Stimulated activated memory B cell treated with anti-CD40 and anti-IgM and Interleukin-4, amounts not matched to agents 10 μg/mL and 1 μg/mL and 100 μg/mL, for 72 hours (primary cell): ENCODE measurements at places on chromosomes 12 and 14.

- no peak for ATAC-seq
Observed at GRCh38 chr12:121873216-121873569, 14.5 kb upstream of the HPD start.

DNA sequence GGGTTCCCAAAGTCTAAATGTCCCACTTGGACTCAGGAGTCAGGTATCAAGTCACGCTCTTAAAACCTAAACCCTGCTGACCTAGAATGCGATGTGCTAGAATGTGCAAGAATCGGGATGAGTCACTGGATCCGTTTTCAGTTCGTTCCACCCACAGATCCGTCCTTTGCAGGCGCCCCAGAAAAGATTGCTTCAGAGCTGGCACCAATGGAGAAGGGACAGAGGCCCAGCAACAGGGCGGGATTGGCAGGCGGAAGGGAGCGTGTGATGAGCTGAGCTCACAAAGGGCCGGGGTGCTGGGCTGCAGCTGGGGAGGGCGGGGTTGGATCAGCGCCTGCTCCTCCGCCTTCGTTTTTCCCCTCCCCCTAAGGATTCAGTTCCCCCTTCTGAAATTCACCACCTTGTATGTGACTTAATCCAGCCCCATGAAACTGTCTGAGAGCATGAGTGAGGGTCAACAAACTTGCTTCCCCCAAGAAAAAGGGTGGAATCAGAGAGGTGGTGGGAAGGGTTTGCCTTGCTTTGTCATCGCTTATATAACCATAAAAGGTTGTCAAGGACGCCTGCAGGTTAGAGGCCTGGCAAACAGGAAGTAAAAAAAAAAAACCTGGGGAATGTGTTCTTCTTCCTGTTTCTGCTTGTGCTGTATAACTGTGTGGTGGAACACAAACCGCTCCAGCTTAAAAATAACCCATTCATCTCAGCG, 2.8 kb upstream of the UBC start:
- peak; percentile 80 for ATAC-seq

DNA sequence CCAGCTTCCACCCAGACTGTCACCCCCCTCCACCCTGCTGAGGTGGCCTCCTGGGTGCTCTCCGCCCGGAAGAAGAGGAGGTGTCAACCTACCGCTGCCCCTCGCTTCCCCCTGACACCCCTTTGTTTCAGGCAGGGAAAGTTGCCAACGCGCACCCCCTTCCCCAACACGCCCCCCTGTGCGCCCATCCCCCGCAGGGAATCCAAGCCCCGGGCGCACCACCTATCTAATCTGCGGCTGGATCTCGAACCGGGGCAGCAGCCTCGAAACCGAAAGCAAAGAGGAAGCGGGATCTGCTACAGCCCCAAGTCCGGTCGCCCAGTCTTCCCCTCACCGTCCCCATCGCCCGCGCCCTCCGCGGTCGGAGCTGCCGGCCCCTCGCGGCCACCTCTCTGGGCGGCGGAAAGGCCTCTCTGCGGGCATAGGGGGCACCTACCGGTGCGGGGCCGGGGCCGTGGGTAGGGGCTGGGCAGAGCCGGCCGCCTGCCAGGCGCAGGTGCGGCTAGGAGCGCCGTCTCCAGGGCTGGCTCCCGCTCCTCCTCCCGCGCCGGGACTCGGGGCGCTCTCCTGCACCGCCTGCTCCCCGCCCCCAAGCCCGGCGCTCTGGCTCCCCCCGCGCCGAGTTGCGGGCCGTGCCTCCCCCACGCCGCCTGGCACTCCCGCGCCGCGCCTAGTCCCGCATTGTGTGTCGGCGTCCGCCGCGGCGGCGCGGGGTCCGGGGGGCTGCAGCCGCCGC, 18.3 kb upstream of the PLEKHH1 start:
- peak; percentile 67 for ATAC-seq

- ATAC-seq, result no peak
Observed at GRCh38 chr14:60964904-60965303, 16.0 kb downstream of the TRMT5 start.

GRCh38 chr14:65639216-65639615, 226.7 kb downstream of the FUT8 start:
- no peak for ATAC-seq

DNA sequence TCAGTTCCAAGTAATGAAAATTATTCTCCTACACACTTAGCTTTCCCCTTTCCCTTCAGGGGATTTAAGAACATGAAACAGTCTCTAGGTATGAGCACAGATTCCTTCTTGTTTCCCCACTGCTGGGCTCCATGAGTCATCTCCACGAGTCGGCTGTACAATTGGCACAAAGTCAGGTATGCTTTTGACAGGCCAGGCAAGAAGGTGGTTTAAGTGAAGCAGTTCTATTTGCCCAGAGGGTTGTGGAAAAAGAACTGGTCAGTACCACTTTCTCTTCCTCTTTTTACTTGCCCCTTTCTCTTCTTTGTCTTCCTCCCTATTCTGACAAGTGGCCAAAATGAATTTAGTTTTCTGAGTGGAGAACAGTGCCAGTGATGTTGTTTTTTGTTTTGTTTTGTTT, 16.3 kb downstream of the DYNC1H1 start:
- peak; percentile 99 for ATAC-seq

- ATAC-seq, result no peak
Observed at GRCh38 chr12:107735763-107736162, 25.2 kb downstream of the PRDM4 start.

GRCh38 chr12:84605983-84606382, 306.6 kb downstream of the SLC6A15 start:
- no peak for ATAC-seq

- ATAC-seq, result no peak
Observed at GRCh38 chr14:58091883-58092630, 60.0 kb downstream of the ARMH4 start.

DNA sequence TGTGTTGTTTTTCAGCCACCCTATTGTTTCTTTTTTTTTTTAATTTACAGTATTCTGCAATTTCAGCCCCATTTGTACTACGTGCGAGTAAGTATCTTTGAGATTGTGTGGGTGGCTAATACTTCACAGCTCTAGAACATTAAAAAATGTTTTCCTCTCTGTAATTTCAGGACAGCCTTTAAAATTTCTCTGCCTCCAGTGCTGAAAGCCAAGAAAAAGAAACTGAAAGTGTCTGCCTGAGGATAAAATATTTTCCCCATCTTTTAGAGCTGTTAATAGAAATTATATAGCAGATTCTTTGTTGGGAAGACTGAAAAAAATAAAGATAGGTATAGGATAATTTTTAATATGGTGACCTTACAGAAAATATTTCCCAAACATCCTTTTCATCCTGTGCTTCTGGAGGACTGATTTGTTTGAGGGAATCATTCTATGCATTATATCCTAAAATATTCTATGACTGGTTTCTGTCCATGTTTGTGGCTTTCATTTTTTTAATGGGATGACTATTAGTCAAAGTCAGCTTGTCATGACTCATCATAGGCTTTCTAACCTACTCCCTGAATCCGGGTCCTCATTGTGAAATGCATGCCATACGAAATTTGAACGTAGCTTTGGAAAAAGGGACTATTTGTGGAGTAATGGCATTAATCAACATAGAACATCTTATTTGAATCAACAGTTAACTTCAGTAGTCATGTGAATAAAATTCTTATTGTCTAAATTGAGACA, 10.8 kb upstream of the TCTN2 start:
- ATAC-seq, result no peak

DNA sequence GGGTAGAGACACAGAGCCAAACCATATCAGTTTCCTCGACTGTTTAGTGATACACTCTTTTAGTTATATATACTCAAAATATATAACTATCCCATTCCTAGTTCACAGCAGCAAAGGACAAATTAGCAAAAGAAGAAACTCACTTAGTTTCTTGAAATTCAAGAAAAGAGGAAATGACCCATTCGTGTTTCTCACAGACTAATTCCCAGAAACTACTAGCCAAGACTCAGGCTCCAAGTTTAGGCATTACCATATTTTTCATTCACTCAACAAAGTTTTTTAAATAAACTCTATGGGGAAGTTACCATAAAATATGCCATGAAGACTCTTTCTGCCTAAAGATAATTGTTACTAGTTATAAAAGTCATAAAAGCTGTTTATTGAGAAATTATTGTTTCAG, 152.3 kb upstream of the DAAM1 start:
- no peak for ATAC-seq

DNA sequence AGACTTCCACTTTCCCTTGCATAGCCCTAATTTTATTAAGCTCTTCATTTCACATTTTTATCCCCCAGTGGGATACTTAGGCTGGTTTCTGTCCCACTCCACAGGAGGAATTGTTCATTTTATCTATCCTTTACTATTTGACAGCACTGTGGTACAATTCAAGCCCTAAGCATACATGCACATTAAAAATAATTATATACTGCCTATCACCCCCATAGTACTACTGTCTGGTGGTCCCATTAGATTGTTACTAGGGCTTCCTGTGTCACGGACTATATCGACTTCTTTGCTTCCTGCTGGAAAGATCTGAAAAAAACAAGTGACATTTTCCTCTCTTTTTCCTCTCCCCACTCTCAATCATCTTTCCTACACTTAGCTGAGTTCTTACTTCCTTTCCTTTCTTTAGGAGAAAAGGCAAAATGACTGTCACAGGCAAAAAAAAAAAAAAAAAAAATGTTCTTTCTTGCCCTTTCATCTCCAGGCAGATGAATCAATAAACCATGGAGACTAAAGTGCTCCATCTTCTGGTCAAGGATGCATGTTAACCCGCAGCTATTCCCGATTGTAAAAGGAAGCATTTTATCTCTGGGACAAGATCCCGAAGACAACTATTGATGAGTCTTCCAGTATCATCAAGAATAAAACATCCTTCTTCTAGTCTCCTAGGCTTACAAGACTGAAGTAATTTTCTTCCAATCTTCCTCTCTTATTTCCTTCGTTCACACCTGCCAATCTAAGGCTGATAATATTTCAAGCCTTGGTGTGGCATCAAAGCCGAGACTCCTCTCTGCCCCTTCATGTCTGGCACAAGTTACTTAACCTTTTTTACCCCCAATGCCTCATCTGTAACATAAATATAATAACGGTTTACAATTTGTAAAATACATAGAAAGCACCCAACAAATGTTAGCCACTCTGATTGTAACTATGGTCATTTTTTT, 94.4 kb upstream of the PLEKHG7 start:
- no peak for ATAC-seq

DNA sequence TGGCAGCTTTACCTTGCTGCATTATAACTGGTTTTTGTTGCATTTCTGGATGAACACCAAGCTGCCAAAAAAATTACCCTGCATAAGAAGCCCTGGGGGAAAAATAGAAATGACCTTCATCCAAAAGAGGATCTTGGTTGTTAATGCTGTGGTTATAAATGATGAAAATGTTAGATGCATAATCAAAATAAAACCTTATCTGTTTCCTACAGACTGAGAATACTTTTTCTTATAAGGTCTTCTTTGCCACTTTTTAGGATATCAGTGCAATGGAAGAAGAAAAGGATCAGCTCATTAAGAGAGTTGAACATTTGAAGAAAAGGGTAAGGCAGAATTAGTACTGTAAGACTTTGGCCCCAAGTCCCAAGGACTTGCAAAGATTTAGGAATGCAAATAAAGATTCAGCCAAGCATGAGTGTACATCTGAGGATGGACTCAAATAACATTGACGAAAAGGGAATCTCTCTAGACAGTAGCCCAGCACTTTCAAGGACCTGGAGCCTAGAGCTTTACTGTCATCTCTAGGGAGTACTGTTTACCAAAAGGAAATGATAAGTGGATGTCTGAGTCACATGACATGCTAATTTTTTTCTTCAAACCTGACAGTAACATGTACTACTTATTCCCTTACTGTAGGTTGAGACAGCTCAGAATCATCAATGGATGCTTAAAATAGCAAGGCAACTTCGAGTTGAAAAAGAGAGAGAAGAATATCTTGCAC, 10.7 kb downstream of the IFT81 start:
- ATAC-seq, result peak; percentile 68

DNA sequence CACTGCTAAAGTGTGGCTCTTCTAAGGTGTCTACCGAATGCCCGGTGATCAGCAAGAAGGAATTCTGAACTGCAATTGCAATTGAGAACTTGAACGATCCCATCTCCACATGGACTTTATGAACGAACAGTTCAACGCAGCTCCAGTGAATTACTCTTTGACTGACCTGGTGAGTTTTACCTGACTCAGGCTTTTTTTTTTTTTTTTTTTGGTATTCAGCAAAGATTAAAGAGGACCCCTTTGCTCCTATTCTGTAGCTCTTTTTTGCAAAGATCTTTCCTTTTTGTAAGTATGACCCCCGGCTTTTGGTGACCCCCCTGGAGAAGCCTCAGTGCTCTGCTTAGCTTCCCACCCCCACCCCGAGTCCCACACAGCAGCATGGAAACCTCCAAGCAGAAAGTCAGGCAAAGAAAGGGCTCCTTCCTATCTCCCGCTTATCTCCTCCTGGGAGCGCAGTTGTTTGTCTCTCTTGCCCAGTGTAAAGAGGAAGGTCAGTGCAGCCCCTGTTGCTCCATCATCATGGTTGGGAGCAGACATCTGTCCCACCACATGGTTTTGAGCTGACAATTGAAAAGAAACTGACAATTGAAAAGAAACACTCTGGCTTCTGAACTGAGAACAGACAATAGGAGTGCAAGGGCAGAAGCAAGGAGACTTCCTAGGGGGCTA, 72.1 kb upstream of the DIO3 start:
- ATAC-seq, result no peak

- no peak for ATAC-seq
Observed at GRCh38 chr14:38280081-38280480, 24.2 kb upstream of the CLEC14A start.

DNA sequence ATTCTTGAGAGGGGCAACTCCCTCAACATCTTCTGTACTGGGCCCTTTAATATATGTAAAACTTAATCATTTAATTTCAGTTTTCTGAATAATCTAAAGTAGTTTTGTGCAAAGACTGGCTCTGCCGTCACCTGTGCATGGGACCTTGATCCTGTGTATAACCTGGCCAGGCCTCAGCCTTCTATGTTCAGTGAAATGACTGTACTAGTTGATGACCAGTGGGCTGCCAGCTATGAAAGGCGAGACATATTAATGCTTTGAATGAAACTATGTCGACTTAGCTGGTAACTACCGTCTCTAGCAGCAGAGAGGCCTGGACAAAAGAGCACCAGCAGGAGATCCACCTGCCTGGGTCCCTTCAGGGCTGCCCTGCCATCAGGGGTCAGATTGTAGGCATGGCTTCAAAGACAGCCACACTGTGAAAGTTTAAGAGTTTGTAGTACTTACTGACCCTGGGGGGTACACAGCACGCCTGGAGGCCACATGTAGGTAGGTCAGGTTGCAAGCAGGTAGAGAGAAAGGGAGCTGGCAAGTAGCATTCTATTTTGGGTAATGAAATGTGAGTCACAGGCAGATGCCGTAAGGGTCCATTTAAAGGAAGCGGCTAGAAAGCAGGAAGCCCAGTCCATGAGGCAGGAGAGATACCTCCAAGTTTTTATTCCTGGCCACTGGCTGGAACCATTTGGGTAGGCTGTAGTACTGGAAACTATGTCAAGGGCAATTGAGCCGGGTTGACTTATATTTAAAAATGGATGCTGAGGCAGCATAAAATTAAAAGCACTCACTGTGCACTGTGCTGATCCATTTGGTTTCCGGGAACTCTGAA, 77.2 kb downstream of the BHLHE41 start:
- ATAC-seq, result no peak
